Cardiac fibroblast (primary cell): ENCODE measurements at places on chromosomes 5 and 9.

GRCh38 chr9:87659534-87660419 is 66.1 kb upstream of the CTSL start:
- DNase-seq: no peak

DNA sequence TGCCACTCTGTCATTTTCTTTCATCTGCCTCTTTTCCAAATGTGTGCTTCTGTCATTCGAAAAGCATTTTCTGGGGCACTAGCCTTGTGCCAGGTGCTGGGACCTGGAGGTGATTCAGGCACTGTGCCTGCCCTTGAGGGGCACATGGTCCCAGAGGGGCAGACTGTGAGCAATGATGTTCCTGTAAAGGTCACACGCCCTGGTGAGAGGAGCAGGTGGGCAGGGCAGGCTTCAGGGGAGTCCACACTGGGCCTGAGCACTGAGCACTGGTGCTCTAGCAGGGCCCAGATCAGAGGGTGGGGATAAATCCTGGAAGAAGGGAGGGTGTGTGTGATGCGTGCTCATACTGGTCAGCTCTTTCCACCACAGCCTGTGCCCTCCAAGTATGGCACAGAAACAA is 77.8 kb downstream of the COL15A1 start:
- DNase-seq: no peak

DNA sequence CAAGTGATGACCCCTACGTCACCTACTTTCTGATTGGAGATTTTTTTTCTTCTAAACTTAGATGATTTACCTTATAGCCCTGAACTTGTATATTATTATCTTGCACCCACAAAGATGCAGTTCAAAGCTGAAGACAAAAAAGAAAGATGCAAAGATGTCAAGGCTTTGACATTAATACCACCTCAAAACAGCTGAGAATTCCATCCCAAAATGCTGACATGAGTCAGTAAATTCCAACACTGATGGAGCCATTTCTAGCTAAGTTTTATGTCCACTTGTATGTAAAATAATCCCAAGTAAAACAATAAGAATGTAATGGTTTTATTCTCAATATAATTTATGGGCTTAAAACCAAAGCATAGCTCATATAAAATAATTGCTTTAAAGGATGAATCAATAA is 91.5 kb upstream of the CDH9 start:
- DNase-seq: no peak

- no peak for DNase-seq
Observed at GRCh38 chr9:134666831-134667230, 25.2 kb downstream of the COL5A1 start.

GRCh38 chr5:62902126-62902525 is 323.5 kb downstream of the LRRC70 start:
- DNase-seq: no peak

DNA sequence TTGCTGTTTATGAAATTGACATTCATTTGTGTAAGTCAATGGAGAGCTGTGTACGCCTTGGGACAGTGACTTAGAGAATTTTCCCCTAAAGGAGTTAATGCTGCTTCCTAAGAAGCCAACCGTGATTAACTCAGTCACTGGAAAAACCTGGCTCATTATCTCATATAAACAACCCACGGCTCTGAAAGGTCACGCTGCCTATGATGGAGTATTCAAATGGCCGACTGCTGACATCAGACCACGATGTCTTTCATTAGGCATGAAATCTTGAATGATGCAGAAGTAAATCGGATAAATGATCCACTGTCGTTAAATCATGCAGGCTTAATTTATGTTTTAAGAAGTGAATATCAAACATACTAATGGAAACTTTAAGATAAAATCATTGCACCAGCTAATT is 603.7 kb downstream of the RAB3C start:
- DNase-seq: no peak
